ENCODE measurements at places on chromosomes 1 and 21.
A peak's percentile ranks its signal among the peaks of the same experiment; 100 is the strongest.

- no peak for DNase-seq
Observed at GRCh38 chr1:16180291-16180824, 24.5 kb upstream of the EPHA2 start.

DNA sequence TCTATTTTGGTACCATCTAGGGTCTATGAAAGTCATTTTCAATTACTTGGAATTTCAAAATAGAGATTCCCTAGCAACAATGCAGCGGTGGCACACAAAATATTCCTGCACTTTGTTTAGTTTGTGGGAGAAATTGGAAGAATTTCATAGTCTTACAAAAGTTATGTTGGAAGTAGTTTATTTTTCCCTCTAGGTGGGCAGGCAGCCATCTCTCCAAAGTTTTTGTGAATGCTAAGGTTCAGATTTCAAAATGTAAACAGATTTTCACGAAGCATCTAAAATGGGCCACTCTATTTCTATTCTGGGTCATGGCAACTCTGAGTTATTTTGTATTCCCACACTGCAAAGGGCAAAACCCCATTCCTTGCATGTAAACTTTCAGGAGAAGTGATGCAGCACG, 8.0 kb downstream of the SMCP start:
- DNase-seq: no peak

DNA sequence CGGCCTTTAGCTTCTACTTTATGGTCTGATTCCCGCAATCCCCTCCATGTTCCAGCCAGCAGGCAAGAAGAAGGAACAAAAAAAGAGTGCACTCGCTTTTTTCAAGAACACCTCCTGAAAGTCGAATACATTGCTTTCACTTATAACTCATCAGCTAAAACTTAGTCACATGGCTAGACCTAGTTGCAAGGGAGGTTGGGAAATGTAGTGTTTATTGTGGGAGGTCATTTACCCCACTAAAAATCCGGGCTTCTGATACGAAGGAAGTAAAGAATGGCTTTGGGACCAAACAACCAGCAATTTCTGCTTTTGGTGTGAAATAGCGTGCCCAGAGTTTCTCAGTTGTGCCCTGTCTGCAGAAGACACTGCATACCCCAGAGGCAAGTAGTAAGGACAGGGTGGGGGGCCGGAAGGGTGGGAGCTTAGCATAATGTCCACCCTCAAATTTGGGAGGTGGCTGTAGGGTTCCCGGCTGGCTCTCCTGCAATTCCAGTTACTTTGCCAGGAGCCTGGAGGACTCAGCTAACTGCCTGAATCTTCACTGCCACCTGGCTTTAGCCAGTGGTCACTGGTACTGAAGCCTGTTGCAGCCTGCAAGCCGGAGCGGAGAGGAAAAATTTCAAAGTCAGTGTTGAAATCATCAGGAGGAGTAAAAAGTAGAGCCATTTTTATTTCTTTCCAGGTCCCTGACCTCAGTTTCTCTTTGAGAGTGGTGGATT, 57.7 kb upstream of the F3 start:
- no peak for DNase-seq

GRCh38 chr21:21029164-21029563, 31.0 kb downstream of the NCAM2 start:
- DNase-seq: peak; percentile 48

DNA sequence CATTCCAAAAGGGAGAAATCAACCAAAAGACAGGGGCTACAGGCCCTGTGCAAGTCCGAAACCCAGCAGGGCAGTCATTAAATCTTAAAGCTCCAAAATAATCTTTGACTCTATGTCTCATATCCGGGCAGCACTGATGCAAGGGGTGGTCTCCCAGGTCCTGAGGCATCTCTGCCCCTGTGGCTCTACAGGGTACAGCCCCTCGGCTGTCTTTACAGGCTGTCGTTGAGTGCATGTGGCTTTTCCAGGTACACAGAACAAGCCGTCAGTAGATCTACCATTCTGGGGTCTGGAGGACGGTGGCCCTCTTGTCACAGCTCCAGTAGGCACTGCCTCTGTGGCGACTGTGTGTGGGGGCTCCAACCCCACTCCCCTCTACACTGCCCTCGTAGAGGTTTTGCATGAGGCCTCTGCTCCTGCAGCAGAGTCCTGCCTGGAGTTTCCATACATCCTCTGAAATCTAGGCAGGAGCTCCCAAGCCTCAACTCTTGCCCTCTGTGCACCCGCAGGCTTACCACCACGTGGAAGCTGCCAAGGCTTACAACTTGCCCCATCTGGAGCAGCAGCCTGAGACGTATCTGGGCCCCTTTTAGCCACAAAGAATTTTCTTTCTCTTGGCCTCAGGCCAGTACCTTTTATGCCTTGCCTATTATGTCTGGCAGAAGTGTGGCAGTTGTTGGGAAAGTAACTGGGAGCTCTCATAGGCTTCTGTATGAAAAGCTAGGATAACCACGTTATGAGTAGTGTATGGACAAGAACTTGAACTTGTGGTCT, 52.5 kb downstream of the POU2F1 start:
- DNase-seq: peak; percentile 10

GRCh38 chr21:36694031-36694515, 4.8 kb upstream of the SIM2 start:
- no peak for DNase-seq

DNA sequence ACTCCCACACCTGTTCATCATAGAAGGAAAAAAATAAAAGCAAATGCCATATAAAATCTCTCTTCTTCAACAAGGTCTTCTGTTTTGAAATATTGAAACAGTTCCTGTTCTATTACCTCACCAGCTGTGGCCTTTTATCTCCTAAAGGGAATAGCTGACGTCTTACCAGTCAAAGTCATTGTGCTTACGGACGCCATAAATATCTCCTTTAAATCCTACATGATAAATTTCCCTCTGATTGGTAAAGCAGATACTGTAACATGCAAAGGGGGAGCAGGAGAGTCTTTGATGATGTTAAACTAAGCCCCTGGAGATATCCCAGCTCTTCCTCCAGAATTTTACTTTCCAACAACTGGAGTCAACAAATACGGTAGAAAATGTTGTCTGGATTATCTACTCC, 168.4 kb downstream of the ZC3H11B start:
- DNase-seq: no peak

- no peak for DNase-seq
Observed at GRCh38 chr1:201100169-201100930, 11.9 kb downstream of the CACNA1S start.

GRCh38 chr1:228280106-228280901, 72.5 kb downstream of the OBSCN start:
- DNase-seq: no peak
